ENCODE measurements at places on chromosomes 6 and 20.

DNA sequence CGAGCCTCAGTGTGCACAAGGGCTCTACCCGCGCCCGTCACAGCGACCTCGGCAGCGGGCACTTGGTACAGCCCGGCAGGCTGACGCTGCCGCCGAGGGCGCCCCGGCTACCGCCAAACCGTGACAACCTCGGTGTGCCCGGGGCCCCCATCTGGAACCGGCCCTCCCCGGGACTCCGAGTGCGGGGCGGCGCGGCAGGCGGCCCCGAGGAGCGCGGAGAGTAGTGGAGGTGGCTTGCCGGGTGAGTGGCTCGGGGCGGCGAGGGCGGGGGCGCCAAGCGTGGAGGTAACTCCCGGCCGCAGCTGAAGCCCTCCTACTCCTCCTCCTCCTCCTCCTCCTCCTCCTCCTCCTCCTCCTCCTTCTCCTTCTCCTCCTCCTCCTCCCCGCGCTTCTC is at the start of gene ISM1:
TSS of gene ISM1 (plus strand) at position 371 of the 394 bp plus-strand sequence. CDS start 503 bp downstream, outside the sequence.
- DNase-seq: no peak

GRCh38 chr6:135461208-135461607 is 36.3 kb downstream of the AHI1 start:
- no peak for DNase-seq

GRCh38 chr20:10369723-10370090 is 64.3 kb downstream of the MKKS start:
- no peak for DNase-seq

GRCh38 chr6:42987533-42988451 is 3.4 kb downstream of the PPP2R5D start:
- no peak for DNase-seq

DNA sequence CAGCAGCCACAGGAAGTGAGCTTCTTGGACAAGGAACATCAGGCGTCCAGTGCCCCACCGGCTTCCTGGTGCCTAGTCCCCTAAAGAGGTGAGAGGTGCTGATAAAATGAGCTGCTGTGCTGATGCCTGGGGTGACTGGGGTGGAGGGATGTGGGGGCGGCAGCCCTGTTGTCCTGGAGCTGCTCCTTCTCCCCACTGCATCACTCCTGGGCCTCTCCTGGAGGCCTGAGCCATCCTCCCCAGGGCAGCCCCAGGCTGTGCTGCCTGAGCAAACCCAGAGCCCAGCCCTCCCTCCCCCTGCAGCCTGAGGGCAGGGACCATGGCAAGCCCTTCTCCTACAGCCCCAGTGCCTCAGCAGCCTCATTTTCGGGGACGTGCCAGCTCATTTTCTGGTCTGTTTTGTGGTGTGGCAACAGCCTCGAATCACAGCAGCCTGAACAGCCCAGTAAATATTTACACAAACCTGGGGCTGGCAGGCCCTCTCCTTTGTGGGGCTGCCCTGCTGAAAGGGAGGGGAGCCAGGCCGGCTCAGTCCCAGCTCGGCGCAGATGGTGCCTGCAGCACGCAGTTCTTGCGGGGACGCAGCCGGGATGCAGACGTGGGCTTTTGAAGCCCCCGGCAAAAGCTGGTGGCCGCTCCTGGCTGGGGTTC is 259.9 kb downstream of the DLL1 start:
- no peak for DNase-seq

GRCh38 chr6:122663981-122664380 is 53.8 kb downstream of the PKIB start:
- DNase-seq: no peak

- DNase-seq: no peak
Measured at GRCh38 chr6:7341989-7342742, 29.2 kb upstream of the SSR1 start.

DNA sequence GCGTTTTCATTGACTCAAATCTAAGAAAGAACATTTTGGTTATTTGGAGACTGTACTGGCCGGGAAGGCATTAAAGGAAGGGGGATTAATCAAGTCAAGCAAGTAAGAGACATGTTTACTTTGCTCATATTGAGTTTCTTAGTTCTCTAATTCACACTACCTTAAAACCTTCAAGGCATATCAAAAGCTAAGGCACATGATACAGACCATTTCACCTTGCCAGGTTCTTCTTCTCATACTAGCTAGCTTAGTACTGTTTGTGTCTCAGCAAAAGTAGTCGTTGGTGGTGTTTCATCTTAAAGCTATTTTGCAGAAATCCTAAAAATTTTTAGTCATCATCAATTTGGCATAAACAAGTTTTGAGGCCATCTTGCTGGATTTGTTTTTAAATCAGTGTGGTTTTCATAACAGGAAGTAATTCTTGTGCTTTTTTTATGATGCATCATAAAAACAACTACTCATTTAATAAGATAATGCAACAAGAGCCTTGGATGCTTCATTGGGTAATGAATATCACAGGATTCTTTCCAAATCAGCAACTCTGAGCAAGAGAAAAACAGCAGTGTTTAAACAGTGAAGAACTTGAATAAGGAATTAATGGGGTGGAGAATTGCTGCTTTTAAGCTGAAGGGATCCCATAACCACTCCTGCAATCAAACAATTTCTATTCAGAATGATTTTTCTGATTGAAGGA is 425.3 kb downstream of the EPM2A start:
- DNase-seq: no peak

DNA sequence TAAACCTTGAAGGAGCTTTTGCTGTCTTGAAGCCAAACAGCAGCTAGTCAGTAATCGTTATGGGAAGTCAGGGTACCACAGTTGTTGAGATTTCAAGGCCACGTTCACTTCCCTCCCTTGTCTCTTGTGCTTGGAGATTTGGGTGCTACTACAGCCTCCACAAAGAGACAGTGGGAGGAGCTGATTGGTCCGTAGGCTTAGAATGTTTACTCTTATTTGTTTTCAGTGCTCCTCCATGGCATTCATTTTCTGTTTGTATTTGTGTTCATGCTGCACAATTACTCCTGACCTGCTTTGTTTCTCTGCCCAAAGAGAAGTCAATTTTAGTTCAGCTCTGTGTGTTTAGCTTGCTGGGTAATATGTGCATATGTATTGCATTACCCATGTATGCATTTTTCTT is 147.7 kb downstream of the PRL start:
- no peak for DNase-seq

- no peak for DNase-seq
Measured at GRCh38 chr6:53924821-53925422, 130.1 kb downstream of the LRRC1 start.

GRCh38 chr20:2991532-2991931 is 51.9 kb upstream of the GNRH2 start:
- DNase-seq: no peak

GRCh38 chr6:78577585-78577984 is 289.8 kb upstream of the IRAK1BP1 start:
- DNase-seq: no peak

DNA sequence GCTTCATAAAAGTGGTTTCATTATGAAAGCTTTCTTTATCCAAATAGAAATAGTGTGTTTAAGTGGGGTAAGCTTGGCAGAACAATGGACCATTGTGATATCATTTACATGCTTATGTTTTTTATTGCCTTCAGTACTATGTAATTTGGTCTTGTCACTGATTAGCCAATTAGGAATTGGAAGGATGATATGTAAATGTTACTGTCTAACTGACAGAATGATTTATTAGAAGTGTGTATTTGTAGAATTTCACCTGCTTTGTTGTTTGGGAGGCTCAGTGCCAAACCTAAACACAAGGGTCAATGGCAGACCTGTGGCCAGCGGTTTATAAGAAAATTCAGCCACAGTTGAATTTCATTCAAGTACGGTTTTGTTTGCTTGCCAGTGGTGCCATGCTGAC is 39.0 kb downstream of the AIG1 start:
- DNase-seq: no peak

DNA sequence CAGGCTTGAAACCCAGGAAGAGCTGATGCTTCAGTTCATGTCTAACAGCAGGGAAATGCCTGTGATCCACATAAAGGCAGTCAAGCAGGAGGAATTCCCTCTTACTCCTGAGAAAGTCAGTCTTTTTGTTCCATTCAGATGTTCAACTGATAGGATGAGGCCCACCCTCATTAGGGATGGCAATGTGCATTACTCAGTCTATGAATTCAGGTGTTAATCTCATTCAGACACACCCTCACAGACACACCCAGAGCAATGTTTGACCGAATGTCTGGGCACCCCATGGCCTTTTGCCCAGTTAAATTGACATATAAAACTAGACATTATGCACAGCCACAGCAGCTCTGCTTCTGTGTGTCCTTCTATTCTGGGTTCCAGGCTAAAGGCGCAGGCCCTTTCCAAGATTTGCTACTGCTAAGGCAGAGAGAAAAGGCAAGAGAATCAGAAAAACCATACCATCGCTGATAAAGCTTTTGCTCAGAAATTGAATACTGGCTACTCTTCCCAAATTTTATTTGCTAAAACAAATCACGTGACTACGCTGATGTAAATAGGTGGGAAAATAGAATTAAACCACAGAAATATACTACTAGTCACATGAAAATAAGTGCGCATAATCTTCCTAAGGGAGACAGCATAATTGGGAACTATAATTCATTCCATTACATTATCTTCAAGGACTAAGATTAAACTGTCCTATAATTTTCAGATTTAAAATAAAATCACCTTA is 625.0 kb upstream of the MAN1A1 start:
- no peak for DNase-seq

- no peak for DNase-seq
Measured at GRCh38 chr6:166466178-166467122, 83.7 kb upstream of the MPC1 start.

DNA sequence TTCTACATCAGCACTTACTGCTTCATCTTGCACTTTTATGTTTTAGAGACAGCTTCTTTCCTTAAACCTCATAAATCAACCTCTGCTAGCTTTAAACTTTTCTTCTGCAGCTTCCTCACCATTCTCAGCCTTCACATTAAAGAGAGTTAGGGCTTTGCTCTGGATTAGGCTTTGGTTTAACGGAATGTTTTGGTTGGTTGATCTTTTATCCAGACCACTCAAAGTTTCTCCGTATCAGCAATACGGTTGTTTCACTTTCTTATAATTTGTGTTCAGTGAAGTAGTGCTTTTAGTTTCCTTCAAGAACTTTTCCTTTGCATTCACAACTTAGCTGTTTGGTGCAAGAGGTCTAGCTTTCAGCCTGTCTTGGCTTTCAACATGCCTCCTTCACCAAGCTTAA is 40.4 kb downstream of the DNAAF9 start:
- no peak for DNase-seq

GRCh38 chr6:111657146-111657545 is 51.5 kb upstream of the TRAF3IP2 start:
- no peak for DNase-seq

DNA sequence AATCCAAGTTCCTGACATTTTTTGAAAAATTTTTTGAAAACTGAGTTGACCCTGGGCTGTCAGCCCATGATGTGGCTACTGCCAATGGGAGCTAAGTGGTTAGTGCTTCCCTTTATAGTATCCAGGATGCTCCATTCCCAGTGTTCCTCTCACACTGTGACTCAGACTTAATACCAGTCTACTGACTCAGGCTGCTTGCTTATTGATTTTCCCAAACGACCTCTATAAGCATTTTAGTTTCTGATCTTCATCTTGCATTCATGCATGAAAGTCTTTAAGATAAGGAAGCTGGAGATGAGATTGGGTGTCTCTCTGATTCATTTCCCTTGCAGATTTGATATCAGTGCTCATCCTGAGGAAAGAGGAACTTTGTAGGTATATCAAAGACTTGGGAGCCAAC is 560.0 kb downstream of the TBC1D32 start:
- no peak for DNase-seq

DNA sequence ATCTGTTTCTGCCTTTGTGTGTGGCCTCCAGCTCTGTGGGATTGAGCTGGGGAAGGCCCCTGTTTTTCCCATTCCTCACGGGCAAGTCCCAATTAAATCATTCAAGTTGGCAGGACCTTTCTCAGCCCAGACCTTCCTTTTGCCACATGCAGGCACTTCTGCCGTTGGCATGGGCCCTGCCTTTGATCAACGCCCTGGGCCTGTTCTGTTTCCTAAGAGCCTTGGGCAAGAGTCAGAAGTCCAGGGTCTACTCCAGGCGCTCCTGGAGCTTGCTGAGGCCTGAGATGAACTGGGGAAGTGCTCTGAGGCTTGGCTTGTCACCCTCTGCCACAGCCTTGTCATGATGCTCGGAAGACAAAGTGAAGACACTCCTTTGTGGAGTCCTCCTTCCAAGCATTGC is 7.1 kb downstream of the IP6K3 start:
- DNase-seq: no peak

DNA sequence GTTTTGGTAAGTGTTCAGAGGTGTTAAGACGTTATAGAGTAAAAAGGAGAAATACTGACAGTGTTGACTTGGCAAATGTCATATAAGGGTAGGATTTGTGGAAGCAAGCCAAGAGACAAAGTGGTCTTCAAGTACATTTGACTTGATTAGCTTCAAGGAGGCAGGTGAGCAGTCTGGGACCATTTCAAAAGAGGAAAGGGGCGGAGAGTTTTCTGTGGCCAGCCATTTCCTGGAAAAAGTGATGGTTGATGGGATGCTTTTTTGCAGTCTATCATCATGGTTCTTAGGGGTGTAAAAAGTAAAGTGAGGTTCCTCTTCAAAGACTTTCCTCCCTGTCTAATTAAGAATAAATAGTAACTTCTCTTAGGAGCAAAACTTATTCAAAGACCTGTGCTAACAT is 28.7 kb downstream of the FKBP1A start:
- DNase-seq: peak; percentile 22

GRCh38 chr20:25076731-25077609 is 5.0 kb downstream of the VSX1 start:
- no peak for DNase-seq

DNA sequence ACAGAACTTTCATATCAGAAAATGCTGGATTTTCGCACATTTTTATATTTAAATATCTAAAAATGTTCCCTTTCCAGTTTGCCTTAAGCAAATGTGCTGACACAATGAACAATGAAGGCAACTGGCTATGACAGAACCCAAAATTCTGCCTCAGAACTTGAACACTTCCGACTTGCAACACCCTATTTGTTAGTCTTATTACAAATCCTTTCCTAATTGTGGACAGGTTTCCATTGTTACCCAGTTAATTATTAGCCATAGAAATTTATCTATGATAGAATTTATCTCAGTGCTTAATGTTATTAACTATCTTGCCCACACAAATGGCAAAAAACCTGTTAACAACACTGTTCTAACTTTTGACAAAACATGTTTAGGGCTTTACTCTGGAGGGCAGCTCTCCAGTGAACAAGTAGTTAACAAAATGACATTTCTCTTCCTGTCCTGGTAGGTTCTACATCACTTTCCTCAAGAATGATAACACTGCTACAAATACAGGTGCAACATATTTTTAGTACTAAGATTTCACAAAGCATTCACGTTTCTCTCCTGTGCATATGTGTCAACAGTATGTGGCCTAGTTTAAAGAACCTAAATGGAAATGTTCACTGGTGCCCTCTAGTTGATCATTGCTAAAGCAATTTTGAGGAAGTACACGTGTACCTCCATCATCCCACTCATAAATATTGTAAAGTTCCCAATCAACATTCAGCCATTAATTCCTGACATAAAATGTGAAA is 58.4 kb downstream of the HIVEP2 start:
- no peak for DNase-seq

DNA sequence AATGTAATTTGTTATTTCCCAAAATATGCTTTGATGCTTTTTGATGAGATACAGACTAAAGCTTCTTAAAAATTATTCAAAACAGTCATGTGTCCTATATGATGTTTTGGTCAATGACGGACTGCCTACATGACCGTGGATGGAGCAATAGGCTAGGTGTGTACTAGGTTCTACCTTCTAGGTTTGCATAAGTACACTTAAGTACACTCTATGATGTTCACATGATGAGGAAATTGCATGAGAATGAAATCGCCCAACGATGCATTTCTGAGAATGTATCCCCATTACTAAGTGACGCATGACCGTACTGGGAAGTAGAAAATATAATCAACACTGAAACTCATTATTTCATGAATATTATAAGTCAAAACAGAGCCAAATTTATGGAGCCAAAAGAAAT is 151.3 kb upstream of the UST start:
- DNase-seq: no peak

Data from NK-92 treated with Interleukin-12 subunit alpha and Interleukin-12 subunit beta, amount 100 ng/mL, for 24 hours (cell line).